ENCODE measurements at places on chromosomes 6 and 20. TPM values are rescaled to one million over a fixed set of nuclear protein-coding genes. Genes with fewer than 3 reads are reported as not detected.

Gene ZSCAN9
- 6.5 TPM for polyA plus RNA-seq

DNA sequence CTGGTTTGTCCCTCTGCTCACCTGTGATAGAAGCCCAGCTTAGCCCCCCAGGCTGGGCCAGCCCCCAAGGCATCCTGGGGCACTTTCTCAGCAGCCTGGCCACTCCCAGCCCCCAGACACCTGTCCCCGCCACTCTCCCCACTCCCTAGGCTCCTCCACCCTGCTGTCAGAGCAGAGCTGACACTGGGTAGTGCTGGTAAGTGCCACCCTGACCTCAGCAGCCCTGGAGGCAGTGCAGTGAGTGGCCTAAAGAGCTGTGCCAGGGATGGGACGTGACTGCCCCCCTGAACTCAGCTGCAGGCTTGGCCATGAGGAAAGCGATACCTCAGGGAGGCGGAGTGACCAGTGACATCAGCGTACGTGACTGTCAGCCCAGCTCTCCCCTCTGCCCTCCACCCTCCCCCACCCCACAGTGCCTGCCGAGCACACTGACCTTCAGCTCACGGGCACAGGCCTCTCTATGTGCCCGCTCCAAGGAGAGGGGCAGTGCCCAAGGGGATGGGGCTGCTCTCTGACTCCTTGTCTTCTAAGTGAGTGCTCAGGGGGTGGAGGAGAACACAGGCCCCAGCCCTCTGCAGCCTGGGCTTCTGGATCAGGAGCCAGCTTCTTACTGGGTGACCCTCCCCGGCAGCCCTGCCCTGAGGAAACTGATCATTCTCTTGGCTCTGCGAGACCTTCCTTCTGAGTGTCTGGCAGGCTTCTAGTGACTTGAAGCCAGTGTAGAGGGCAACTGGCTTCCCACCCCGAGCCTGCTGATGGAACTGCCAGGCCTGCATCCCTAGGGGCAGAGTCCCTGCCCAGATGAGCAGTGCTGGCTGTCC is 172.7 kb downstream of the MRPL14 start:
- DNase-seq = no peak
- H3K4me3 ChIP-seq = no peak overlapping the region
- H3K27ac ChIP-seq = no peak overlapping the region
- H3K36me3 ChIP-seq = no peaks in the 10 kb centered on the region
- H3K4me1 ChIP-seq = no peaks in the 10 kb centered on the region

Gene SIRPG
- polyA plus RNA-seq = 0.89 TPM

Gene LHFPL5
- polyA plus RNA-seq = not detected
